Neural progenitor cell (in vitro differentiated cells): ENCODE measurements at places on chromosomes 5 and 9.

DNA sequence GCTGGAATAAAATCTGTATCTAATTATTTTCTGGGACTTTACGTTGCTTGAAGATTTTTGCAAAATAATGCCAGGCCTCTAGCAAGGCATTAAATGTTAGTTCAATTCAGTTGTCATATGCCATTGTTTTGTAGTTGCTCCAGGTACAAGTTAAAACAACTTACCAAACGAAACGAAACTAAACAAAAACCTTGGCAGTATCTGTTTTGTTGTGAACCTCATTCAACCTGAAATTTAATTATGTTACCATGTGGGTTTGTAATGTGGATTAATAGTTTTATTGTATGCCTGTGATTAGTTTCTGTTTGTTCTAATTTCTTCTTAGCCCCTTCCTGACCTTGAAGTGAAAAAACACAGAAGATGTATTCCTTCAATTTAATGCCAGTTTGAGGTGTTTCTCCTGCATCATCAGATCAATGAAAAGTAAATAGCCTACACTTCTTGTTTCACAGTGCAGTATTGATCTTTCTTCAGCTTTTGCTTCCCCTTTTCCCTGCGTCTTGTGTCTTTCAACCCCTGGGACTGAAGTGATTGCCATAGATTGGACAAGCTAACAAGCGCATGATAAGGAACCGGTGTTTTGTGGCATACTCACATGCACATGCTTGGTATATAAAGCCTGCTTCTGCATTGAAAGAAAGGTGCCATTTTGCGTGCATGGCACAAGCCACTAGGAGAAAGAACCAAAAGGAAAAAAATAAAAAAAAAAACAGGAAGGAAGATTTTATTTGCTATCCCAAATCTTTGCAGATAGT, 699.0 kb upstream of the ARRDC3 start:
- no peak for DNase-seq

DNA sequence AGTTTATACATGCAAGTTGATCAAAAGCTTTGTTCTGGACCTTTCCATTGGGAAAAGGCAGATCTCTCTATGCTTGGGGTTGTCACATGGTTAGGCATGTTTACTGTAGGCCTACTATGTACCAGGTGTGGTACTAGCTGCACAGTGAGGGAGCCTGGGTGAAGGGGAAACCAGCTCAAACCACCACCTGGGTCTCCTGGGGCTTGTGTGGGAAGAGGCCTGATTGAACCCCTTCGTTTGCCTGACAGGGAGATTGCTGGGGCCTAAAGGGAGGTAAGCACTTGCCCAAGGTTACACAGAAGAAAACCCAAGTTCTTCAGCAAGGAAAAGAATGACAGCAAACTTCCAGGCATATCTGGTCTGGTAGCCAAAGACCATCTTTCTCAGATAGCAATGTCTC, 145.9 kb downstream of the MELK start:
- no peak for DNase-seq

DNA sequence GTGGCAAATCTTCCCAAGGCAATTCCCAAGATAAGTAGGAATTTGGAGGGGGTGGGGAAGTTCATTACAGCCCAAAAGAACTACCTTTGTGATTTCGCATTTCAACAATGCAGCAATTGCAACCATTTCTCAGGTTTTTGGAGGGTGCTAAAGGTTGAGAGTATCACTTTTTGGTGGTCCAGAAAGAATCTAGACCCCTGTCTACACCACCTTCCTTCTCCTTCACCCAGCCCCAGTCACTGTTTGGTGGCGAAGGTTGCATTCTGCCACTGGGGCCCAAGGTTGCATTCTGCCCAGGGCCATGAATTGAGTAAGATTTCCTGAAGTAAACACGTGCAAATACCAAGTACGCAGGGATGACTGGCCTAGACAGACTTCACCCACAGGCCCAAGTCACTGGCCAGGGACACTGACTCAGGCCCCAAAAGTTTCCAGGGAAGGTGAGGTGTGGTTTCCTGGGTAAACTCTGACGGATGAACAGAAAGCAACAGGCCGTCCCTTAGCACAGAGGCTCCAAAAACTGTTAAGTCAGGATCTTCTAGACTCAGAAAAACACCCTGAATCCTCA, 5.7 kb downstream of the PDE6A start:
- no peak for DNase-seq

- no peak for DNase-seq
Observed at GRCh38 chr5:56317923-56318561, 84.9 kb upstream of the ANKRD55 start.

GRCh38 chr5:6394429-6395101, 16.2 kb upstream of the MED10 start:
- no peak for DNase-seq

GRCh38 chr5:83313436-83313835, 158.1 kb upstream of the VCAN start:
- DNase-seq, result no peak

DNA sequence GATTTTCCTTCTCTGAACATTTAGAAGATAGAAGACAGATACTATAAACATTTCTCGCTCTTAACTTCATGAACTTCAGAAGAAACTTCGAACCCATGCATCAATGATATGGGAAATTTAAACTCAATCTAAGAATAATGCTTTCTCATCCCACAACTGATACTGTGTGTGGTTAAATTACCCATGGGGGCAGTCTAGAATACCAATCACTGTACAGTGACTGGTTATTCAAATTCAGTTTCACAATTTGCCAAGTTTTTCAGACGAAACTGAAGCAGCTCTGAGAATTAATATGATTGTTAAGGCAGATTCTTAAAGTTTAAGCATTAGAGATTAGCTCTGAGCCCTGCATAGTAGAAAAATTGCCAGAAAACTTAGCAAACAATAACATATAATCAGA, 431.0 kb downstream of the SH3GL2 start:
- DNase-seq, result no peak

DNA sequence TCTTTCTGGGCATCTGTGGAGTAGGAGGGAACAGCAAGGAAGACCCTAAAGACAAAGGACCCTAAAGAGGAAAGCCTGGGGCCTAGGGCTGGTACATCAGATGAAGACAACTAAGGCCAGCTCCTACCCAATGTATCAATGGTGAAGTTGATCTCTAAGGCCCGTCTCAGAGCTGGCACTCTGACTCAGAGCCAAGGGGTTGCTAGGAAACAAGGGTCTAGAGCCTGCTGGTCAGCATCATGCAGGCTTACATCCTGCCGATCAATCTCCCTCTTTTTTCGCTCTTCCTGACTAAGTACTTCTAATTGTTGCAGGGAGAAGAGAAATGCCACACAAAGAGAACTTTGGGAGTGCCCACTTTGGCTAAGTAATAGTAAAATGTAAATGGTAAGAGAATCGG, 26.2 kb downstream of the TRIM32 start:
- no peak for DNase-seq

GRCh38 chr5:115671939-115672338, 46.1 kb upstream of the TMED7 start:
- no peak for DNase-seq

DNA sequence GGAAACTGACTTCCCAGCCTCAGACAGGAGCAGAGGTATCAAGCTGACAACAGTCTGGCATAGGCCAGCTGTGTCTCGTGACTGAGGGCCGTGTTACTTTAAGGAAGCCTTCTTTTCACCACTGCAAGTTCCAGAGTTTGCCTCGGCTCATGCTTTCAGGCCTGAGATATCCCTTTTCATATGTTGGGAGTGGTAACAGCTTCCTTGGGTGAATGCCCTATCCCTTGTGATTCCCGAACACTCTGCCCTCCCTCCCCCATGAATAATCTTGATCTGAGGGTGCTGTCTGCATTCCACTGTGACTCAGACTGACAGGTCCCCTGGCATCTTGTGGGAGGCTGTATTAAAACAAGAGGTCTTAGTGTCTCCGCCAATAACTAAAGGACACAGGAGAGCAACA, 49.7 kb upstream of the ARL15 start:
- DNase-seq, result peak; percentile 3

- DNase-seq, result peak; percentile 81
Observed at GRCh38 chr9:93304574-93305496, 120.9 kb downstream of the WNK2 start.

DNA sequence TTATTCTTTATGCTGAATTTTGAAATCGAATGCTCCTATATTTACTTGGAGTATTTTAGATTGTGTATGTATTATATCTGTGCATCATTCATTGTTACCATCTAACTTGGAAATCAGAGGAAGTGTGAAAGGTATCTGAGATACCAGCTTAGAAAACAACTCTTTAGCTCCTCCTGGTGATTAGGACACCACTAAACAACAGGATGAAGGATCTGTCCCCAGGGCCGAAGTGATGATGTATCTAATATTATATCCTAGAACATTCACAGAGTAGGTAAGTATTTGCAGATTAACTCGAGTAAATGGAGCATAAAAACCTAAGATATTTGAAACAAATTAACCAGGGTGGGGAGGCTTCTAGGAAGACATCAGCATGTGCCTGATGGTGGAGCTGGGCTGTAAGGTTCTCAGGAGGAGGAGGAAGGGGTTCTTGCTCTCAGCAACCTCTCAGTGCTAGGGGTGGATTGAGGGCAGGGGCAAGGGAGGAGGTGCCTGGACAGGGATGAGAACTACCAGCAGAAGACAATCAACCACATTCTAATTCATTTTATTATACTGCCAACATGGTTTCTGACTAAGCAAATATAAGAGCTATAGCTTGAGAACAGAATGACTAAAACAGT, 2.6 kb upstream of the NFIL3 start:
- peak; percentile 27 for DNase-seq

GRCh38 chr5:93572101-93572607, 8.9 kb downstream of the NR2F1-AS1 start:
- peak; percentile 79 for DNase-seq

GRCh38 chr5:106822851-106823250, 847.9 kb downstream of the EFNA5 start:
- no peak for DNase-seq

DNA sequence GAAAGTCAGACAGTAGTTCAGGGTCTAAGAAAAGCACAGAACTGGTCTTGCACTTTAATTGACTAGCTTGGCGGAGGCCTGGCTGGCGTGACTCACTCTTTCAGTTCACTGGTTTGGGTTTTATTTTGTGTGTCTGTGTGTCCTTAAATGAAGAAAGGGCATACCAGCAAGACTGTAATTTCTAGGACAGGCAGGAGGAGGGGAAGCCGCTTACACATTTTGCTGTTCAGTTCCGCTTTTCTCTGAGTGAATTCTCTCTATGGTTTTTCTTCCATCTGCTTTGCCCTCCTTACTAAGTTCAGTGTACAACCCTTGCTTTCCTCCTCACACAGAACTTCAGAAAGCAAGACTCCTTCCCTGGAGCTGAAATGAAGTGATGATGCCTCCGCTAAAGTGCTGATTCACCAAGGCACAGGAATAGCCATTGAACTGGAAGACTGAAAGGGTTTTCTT, 150.8 kb downstream of the MEF2C start:
- DNase-seq, result no peak

GRCh38 chr5:14331386-14331781, 188.2 kb downstream of the TRIO start:
- DNase-seq, result no peak

GRCh38 chr5:132229236-132229635, 1.6 kb upstream of the P4HA2 start:
- DNase-seq, result no peak

DNA sequence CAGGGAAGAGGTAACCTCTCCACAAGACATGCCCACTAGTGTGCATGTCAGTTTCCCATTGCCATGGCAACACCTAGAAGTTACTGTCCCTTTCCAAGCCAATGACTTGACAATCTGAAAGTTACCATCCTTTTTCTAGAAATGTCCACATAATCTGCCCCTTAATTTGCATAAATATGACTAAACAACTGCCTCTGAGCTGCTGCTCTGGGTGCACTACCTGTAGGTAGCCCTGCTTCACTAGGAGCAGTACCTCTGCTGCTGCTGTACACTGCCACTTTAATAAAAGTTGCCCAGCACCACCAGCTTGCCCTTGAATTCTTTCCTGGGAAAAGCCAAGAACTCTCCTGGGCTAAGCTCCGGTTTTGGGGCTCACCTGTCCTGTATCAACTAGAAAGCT, 392.4 kb downstream of the NTRK2 start:
- no peak for DNase-seq

- DNase-seq, result no peak
Observed at GRCh38 chr9:76433836-76434235, 25.1 kb upstream of the GCNT1 start.

DNA sequence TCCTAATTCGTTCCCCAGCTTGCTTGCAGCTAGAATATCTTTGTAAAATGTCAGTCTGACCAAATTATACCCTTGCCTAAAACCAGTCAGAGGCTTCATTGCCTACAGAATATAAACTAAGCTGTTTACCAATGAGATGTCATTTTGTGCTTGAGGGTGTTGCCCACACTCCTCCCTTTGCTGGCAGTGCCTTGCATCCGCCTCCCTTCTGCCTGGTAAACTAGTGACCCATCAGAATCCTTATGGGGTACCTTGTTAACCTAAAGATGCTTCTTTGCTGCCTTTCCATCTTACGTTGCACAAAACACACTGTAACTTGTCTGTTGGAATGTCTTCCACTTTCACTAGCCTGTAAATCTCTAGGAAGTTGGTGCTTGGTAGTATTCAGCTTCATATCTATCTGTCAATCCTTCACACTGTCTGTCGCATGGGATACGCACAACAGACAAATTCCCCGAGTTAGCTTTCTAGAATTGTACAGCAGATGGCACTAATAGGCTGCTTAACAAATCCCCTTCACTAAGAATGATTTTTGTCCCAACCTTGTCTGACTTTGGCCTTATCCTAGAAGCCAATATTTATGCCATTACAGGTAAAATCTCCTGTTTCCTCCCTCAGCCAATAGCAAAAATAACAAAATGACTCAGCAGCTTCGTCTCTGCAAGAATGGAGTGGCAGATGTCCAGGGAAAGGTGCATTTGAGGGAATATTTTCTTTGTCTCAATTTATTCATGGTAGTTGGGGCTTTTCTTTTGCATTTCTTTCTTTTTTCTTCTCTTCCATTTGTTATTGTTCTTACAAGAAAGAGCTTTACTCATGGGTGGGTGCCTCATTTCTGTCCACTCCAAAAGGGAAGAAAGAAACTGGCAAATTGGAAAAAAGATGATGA, 3.0 kb downstream of the NUDT2 start:
- peak; percentile 58 for DNase-seq

DNA sequence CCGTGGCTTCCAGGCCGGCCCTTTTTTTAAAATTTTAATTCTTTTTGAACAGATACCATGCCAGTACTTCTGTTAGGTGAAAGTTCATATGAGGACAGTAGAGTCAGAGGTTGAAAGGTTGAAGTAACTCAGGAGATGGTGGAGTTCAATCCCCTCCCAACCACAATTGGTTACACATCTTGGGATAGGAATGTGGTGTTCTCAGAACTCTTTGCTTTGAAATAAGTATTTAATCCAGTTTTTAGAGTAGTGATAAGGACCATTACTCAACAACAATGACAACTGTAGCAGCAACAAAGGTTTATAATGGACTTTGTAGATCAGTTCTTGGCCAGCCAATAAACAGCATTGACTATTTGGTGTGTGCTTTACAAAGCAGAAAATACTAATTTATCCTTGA, 116.0 kb downstream of the ARHGAP26 start:
- DNase-seq, result no peak

DNA sequence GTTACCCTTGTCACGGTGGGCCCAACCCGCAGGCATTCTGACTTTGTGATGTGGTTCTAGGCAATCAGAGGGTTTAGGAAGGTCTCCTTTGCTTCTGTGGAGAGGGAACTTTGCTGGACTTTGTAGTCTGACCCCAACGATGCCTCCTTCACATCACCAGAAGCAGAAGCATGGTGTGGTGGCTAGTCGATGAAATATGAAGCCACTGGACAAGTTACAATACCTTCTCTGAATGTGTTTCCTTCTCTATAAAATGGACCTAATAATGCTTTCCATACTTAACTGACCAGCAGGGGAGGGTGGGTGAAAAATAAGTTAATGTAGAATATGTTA, 607 bp downstream of the SPEF2 start:
- no peak for DNase-seq
